GM13977 (cell line): ENCODE measurements at places on chromosomes 2 and 18.

- DNase-seq: no peak
Measured at GRCh38 chr18:21284540-21284939, 42.5 kb downstream of the GREB1L start.

GRCh38 chr2:109065391-109065734 is 63.6 kb upstream of the SH3RF3 start:
- DNase-seq: no peak

DNA sequence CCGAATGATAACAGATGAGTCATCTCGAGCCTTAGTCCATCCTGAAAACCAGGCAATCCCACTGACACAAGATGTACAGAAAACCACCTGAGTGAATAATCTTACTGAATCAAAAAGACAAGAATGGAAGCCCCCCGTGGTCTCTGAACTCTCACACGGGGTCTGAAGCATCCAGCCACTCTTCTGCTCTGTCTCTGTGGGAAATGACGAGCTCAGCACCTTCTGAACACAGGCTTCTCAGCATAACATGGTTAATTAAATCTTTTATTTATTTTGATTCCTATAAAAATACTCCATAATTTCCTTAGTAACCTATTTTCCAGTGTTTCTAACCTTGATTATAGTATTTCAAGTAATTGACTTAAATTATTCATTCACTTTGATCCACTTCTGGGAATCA is 203.7 kb downstream of the TMEM163 start:
- DNase-seq: no peak

DNA sequence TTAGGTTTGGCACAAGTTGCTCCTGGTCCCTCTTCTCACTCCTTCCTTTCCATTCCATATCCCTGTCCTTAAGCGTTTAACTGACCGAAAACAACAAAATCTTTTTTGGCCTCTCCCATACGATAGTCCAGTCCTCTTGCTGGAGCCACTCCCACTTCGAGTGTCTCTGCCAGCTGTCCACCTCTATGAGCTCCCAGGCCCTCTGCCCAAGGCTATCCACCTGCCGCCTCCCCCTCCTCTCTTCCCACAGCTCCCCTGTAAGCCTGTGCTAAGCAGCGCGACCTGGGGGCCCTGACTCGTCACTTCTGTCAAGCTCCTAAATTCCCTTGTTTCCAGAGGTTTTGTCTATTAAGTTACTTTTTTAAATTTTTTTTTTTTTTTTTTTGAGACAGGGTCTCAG is 47.0 kb upstream of the FOSL2 start:
- DNase-seq: no peak

GRCh38 chr18:79136742-79137141 is 67.5 kb downstream of the ATP9B start:
- DNase-seq: no peak

- no peak for DNase-seq
Measured at GRCh38 chr2:86786001-86786536, 4.6 kb downstream of the CD8A start.

- DNase-seq: no peak
Measured at GRCh38 chr18:55651236-55651635, 63.2 kb upstream of the TCF4 start.
